ENCODE measurements at places on chromosomes 2 and 18.

GRCh38 chr18:9494778-9495331 lies 19.5 kb downstream of the RALBP1 start:
- DNase-seq: no peak

DNA sequence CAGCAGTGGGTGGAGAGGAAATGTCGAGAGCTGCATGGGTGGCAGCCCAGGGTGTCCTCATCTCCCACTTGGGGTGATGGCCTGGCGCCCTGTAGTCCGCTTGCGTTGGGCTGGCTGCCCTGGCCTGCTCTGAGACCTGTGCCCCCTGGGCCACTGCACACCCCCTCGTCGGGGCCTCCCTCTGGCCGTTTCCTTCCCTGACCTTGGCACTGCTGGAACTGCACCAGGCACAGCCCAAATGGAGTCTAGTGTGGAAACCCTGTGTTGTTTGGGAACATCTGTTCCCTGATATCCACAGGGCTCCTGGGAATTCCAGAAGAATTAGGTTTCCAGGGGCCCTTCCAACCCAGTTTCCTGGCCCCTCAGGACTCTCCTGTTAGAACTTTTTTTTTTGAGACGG lies 13.9 kb downstream of the EFHD1 start:
- DNase-seq: no peak

DNA sequence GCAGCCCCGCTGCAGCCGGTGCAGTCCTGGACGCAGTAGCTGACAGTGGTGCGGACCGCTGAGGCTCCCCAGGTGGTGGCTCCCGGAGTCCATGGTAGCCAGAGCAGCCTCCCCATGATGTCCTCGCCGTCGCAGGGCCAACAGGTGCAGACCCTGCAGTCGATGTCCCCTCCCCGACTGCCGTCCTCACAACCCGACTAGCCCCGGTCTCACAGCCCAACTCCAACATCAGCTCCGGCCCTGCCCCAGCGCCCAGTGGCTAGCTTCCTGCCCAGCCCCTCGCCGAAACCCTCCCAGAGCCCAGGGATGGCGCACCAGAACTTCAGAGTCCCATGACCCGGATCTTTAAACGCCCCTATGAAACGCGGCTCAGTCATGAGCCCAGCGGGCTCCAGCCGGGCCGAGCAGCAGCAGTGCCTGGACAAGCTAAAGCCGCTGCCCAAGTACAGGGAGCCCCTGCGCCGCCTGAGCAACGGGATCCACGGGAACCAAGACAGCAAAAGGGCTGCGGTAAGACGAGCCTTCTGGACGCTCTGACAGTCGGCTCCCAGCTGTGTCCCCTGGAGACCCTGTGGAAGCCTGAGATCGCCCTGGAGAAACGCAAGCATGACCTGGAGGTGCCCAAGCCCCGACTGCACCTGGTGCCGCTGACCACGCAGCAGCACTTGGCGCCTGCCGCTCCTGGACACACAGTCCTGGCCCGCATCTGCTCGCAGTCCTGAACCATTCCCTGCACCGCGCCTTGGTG lies 53.8 kb upstream of the TUBA3E start:
- DNase-seq: no peak

DNA sequence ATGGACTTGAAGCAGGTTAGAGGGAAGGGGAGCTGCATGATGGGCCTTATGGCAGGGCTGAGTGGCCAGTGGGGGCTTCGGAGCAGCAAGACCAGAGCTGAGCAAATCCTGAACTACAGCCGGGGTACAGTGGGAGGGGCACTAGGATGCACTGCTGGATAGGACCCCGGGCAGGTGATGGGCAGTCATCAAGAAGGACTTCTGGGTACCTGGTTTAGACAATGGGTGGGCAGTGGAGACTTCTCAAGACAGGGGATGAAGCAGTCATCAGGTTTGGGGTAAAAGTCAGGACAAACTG lies 507.4 kb upstream of the MYT1L start:
- DNase-seq: no peak

DNA sequence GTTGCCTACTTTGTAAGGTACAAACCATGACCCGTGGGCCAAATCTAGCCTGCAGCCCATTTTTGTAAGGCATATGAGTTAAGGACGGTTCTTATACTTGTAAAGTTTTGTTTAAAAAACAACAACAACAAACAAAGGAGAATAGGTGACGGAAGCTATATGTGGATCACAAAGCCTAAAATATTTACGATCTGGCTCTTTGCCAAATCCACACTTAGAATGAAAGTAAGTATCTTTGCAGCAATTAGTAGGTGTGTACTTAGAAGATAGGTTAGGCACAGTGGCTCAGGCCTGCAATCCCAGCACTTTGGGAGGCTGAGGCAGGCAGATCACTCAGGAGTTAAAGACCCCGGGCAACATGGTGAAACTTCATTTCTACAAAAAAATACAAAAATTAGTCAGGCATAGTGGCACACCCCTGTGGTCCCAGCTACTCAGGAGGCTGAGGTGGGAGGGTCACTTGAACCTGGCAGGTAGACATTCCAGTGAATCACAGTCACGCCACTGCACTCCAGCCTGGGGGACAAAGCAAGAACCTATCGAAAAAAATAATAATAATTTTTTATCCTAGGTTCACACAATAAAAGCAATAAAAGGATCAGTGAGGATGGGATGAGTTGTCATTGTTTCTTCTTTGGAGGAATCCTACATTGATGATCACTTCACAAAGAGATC lies 57.8 kb upstream of the CTAGE1 start:
- DNase-seq: no peak

DNA sequence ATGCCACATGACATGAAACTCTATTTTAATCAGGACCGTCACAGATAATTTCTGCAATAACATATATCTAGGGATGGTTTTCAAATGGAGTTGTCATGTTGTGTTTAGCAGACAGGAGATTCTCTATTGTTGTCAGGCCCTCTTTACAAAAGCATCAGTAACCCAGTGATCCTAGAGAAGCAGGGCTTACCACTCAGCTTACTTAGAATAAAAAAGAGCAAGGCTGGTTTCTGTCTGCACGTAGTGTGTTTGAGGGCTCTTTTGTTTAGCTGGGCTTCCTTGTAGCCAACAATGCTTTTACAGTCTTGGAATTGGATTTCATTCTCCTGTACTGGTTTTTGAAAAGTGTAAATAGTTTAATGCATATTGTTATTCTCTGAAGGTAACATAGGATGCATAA lies 210.5 kb upstream of the NRP2 start:
- no peak for DNase-seq

DNA sequence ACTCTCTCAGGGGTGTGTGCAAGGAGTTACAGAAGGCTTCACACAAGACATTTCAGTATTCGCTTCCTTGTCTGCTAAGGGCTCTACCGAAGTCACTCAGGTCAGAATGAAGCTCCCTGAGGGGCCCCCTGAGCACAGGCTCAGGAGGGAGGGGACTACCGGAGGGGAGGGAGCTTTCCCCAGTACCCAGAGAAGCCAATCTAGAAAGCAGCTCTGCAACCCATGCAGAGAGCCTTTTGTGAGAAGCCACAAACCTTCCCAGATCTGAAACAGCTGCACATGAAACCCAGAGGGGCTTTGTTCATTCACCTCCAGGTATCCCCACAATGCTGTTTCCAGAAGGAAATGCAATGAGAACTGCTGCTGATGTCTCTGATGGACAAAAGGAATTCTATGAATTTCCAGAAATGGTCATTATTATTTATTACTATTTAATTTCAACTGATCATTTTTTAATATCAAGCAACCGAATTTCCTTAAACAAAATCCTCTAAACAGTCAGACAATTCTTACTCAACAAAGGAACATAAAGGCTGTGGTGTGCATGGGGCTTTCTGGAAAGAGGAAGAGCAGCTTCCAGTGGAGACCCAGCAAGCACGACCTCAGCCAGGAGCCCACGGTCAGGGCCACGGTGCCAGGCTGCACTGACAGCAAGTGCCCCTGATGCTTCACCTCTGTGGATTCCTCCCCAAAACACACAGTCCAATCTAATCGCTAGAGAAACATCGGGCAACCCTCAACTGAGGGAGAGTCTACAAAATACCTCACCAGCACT lies 42.0 kb downstream of the NDUFA10 start:
- no peak for DNase-seq

- DNase-seq: no peak
Observed at GRCh38 chr2:228731517-228731916, 539.6 kb downstream of the PID1 start.

GRCh38 chr18:36610258-36610657 lies 218.5 kb downstream of the TPGS2 start:
- DNase-seq: no peak

DNA sequence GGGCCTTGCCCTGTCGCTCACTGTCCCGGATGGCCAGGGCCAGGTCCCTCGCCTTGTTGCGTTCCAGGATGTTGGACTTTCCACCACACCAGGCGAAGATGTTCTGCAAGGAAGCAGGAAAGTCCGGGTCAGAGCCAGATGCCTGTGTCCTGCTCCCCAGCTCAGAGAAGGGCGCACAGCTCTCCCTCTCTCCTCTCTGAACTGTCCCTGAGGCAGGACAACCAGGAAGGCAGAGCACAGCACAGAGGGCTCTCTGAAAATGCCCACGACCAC lies 11.0 kb downstream of the CAPG start:
- DNase-seq: no peak

DNA sequence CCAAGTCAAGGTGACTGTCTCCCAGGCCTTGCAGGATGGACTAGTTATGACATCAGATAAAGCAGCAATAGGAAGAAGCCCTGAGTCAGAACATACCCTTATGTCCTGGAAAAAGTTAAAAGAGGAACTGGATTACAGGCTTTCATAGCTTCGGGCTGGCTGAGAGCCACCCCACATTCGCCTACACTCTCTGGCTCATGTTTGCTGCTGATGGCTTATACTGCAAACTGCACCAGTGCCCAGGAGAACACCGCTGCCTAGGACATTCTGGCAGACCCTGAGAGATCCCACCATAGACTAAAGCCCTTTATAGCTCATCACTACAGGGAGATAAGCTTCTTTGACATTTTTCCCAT lies 20.3 kb downstream of the SLC8A1 start:
- no peak for DNase-seq

- DNase-seq: no peak
Observed at GRCh38 chr2:1254662-1255343, 158.5 kb upstream of the TPO start.

DNA sequence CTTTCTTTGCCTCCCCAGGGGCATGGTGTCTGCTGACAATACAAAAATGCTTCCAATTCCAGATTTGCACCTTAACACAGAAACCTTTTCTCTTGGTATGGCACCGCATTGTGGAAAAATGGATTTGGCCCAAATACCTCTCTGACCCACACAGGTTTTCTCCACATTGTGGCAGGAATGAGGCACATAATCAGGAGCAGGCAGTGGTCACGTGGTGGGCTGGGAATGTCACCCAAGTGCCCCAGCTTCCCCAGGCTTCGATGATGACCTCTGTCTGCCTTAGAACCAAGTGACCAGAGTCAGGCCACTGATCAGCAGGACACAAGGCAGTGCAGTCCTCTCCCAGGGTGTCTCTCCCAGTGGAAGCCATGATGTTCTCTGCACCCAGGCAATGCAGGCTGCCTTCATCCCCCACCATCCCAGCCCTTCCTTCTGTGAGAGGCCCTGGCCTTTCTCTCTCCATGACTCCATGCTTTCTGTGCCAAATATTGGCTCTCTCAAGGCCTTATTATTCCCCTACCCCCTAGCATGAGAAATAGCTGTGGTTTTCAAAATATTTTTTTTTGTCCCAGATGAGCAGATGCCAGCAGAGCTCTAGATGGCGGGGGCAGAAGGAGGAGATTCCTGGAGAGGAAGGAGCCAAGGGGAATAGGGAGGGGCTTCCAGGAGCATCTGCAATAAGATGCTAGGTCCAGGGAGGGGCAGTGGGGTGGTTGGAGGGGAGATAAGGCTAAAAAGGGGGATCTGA lies 198.9 kb downstream of the ACKR3 start:
- DNase-seq: no peak

DNA sequence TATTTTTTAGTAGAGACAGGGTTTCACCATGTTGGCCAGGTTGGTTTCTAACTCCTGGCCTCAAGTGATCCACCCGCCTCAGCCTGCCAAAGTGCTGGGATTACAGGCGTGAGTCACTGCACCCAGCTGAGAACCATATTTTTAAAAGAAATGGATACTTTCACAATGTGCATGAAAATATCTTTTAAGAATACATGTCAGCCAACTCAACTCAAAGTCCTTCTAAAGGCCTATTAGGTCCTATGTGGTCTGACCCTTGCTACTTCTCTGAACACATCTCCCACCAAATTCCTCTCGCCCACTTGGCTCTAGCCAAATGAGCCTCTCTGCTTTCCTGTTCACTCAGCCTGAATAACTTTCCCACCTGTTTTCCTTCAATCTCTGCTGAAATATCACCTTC lies 119.6 kb downstream of the MTX2 start:
- no peak for DNase-seq

GRCh38 chr2:115105966-115106365 lies 663.5 kb downstream of the DPP10 start:
- DNase-seq: no peak

GRCh38 chr2:108924580-108925251 lies 64.3 kb downstream of the EDAR start:
- no peak for DNase-seq

- no peak for DNase-seq
Observed at GRCh38 chr2:203734276-203734983, 28.0 kb downstream of the CD28 start.

- DNase-seq: no peak
Observed at GRCh38 chr18:44979748-44980147, 299.1 kb downstream of the SETBP1 start.

DNA sequence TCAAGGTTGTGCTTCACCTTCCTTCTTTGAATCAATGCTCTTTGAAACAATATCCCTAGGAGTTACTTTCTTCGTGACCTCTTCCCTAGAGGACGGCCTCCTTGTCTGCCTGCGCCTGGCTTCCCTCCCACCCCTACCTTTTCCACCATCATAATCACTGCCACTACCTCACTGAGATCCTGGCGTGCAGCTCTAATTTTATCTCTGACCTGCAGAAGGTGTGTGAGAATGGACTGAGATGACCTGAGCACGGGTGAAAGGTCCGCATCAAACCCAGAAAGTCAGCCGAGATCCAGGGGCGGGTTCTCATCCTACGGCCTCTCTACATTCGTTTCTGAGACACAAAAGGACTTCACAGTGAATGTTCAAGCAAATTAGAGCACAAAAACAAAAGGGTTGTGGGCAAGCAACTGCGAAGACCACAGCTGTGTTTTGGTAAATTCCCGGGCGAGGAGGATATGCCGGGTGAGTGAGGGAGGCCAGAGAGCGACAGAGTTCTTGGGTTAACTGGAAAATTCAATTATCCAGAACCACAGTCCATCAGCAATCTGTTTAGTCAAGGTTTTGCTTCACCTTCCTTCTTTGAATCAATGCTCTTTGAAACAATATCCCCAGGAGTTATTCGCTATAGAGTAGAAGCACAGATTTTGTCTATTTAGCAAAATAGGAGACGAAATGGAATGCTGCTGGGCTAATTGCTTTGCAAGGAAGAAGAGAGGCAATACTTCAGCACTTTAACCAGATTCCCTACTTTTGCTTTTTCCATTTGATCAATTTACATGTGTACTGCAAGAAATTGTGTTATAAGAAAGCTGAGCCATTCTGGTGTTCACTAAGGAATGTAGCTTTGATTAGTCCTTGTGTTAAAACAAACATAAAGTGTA lies 212.6 kb downstream of the ACKR3 start:
- DNase-seq: no peak

DNA sequence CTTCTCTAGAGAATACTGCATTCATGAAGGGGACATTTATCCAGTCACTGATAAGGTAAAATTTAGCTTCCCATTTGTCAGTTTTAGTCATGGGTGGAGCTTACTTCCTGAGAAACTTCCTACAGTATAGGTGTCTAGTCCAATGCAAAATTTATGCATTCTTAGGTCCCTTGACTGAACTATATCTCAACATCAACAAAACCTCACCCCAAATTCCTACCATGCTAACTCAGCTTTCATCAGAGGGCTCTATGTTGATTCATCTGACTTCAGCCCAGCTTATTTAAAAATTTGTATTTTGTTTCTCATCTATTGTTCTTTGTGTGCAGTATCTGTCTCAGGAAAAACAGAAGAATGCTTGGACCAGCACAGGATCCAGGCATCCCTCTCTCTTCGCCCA lies 296.4 kb upstream of the ACVR2A start:
- no peak for DNase-seq

Measured in NCI-H1694 (cell line).